ENCODE measurements at places on chromosomes 3 and 15.

DNA sequence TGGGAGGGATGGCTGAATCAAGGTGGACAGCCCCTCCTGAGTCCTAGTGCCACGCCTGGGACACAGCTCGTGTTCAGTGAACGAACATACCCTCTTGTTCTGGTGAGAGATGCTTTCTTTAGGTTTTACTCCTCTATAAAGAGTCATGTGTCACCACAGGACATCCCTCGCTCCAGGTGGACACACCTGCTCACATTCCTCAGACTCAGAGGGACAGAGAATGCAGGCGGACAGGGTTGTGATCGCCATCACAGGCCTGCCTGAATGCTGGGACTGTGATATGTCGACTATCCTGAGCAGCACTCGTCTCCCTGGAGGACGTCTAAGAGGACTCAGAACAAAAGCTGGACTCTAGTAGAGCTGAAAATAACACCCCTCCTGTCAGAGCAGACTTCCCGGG, 96.4 kb upstream of the SNRPA1 start:
- no peak for DNase-seq

DNA sequence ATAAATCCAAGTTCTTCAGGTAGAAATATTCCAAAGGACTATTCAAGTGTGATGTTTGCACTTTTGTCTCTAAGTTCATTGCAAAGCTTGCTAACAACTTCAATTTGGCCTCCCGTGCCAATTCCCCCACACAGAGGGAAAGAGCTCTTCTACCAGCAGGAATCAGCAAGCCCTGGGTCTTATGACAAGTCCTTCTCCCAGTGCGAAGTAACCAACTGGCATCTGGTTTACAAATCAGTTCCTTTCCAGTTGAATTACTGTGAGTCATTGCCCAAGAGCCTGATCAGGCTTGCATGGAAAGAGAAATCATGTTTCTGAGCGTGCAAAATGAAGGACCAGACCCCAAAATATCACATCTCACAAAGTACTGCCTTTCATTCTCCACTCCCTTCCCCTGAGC, 62.7 kb upstream of the SLCO3A1 start:
- no peak for DNase-seq

- no peak for DNase-seq
Observed at GRCh38 chr3:187361835-187362234, 6.3 kb upstream of the RTP4 start.

DNA sequence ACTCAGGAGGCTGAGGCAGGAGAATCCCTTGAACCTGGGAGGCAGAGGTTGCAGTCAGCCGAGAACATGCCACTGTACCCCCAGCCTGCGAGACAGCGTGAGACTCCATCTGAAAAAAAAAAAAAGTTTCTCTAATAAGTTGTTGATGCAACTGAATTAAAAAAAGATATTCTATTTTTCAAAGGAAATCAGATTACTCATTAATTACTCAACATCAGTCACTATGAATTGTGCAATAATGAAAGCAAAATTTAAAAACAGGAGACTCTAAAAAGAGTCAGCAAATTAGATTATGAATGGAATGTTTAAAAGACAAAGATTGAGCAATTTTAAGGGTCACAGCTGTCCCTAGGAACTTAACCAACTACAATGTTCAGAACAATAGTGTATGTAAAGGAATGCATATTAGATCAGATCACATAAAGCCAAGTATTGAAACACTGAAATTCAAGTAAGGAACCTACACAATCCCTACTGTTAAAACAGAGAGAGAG, 60.2 kb upstream of the SLC4A7 start:
- no peak for DNase-seq

GRCh38 chr3:55891106-55891505, 404.0 kb upstream of the WNT5A start:
- no peak for DNase-seq

DNA sequence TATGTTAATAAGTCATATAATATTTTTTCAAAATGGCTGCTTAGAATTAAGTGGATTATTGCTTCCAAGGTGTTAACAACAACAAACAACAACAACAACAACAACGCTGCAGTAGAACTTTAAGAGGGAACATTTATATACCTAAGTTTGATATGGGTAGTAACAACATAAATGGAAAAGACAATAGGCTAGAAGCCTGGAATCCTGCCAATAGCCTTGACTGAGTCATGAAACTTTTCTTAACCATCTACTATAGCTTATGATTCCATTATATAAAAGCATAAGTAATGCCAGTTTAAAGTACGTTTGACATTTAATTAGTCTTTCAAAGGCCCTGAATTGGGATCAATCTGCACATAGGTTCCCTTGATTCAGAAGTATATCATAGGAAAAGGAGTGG, 31.2 kb downstream of the SATB1 start:
- DNase-seq, result no peak

DNA sequence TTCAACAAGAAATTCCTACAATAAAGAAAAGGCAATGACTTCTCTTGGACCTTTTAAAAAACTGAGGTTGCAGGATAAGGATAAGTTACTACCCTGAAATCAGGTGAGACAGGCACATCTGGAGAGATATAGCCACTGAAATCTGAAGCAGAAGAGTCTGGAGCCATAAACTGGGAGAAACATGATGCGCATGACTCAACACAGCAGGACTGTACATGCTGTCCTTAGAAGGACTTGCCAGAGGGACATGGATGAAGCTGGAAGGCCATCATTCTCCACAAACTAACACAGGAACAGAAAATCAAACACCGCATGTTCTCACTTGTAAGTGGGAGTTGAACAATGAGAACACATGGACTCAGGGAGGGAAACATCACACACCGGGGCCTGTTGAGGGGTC, 1020.2 kb downstream of the AGBL1 start:
- DNase-seq, result no peak

DNA sequence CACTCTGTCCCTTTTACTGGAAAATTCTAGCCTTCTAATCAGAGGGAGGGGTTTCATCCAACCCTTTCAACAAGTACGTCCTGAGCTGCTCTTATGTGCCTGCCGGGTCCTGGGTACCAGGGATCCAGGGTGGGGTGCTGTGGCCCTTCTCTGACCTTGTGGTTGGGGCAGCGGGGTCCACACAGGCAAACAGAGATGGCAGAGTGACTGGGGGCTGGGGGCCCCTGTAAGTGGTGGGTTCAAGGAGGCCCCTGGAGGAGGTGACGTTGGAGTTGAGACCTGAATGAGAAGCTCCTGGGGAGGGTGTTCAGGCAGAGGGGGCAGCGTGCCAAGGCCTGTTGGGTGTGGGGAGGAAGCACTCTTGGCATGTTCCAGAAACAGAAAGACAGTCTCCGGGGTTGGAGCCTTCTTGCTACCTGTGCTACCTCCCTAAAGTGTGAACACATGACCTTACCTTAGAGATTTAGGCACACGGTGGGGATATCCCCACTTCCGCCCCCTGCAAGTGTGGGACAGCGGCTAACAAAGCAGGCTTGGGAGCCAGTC, 78.1 kb downstream of the FBLN2 start:
- no peak for DNase-seq

GRCh38 chr3:159472611-159473010, 516.0 kb upstream of the IL12A start:
- no peak for DNase-seq
